Lung (tissue), 17 donors: ENCODE measurements at places on chromosomes 13 and 19.

DNA sequence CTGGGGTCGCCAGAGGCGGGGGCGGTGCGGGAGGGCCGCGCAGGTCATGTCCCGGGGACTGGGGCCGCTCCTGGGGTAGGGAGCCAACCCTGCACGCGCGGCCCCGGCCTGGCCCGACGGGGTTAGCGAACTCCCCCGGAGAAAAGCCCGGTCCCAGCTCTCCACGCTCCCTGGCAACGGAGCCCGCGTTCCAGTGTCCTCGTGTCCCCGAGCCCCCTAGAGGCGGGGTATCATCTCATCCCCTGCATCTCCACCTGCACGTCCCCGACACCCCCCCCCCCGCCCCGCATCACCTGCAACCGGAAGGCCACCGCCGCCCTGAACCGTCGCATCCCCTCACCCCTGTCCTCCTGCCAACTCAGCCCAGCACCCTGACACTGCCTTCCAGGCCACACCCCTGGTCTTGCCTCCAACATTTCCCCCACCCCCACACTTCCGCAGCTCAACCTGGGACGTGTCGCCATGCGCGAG lies 2.7 kb downstream of the WDR88 start:
- DNase-seq: no peak

- DNase-seq: peak; percentile 14
Measured at GRCh38 chr13:101988140-101988539, 413.7 kb downstream of the FGF14 start.

GRCh38 chr13:90696656-90697055 lies 650.8 kb upstream of the MIR17HG start:
- DNase-seq: no peak

GRCh38 chr19:36572593-36573019 lies 486 bp downstream of the ZNF529 start:
- no peak for DNase-seq

DNA sequence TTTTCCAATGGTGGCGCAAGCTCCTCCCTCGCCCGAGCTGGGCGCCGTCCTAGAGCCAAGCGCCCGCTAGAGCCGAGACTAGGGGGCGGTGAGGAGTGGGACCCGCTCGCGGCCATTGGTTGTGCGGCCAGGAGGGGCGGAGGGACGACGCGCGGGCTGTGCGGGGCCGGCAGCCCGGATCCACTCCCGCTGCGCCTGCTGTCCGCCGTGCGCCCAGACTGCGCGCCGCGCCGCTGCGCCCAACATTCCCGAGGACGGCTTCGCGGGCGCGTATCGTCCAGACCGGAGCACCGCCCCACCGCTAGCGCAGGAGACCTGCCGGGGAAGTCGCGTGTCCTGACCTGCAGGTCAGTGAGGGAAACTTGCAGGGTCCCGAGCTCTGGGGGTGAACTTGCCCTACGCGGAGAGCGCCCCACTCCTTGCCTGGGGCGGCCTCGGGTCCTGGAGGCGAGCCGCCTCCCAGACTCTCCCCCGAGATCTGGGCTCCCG lies at the start of gene SERTM1:
TSS of gene SERTM1 (plus strand) at position 183 of the 489 bp plus-strand sequence. CDS start 21,059 bp downstream, outside the sequence.
- DNase-seq: peak; percentile 72

DNA sequence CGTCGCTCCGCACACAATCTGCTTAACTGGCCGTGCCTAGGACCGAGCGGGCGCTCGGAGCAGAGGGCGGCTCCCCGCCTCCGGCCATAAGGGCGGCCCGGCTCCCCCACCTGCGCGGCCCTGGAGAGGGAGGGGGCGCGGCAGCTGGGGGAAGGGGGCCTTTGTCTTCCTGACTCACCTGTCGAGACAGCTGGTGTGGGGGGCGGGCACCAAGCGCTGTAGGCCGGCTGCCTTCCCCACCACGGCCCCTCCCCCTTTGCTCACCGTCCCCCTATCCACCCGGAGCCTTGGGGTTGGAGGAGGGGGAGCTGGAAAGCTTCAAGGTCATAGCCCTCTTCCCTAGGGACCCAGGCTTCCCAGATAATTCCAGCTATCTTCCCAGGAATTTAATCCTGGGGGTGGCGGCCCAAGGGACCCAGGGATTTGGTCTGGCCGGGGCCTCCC lies 1.2 kb downstream of the VASP start:
- no peak for DNase-seq

DNA sequence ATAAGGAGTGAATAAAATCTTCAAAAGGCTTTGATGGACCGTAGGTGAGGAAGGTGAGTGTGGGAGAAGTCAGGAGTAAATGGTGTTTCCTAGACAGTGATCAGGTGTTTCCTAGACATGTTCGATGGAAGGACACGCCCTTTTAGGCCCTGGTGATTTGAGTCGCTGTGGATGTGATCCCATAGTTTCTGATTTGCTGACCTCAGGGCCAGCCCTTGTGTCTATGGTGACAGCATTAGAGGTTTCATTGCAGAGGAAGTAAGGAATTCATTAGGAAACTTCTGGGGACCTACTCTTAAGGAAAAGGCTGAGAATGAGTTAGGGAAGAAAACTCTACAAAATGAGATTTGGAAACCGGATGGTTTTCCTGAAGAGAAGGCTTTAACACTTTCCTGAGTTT lies 31.5 kb upstream of the RNF113B start:
- DNase-seq: no peak

GRCh38 chr13:78709028-78709427 lies 50.1 kb upstream of the OBI1 start:
- no peak for DNase-seq

- DNase-seq: peak; percentile 45
Measured at GRCh38 chr13:48571126-48571913, 38.4 kb upstream of the RCBTB2 start.

DNA sequence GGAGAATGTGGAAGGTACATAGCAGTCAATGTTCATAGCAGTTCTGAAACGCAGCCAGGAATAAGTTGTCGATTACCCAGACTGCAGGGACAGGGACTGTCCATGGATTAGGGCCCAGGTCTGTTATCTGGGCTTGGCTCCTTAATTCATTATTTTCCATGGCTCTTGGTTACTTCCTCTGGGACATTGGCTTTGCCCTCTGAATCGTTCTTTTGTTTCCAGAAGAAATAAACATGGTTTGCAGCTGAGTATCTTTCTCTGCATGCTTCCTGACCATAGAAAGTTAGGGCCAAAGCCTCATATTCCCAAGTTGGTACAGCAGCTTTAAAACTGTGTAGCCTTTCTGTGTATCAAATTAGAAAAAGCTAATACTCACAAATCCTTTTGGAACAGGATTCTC lies 121.7 kb upstream of the MAB21L1 start:
- no peak for DNase-seq

DNA sequence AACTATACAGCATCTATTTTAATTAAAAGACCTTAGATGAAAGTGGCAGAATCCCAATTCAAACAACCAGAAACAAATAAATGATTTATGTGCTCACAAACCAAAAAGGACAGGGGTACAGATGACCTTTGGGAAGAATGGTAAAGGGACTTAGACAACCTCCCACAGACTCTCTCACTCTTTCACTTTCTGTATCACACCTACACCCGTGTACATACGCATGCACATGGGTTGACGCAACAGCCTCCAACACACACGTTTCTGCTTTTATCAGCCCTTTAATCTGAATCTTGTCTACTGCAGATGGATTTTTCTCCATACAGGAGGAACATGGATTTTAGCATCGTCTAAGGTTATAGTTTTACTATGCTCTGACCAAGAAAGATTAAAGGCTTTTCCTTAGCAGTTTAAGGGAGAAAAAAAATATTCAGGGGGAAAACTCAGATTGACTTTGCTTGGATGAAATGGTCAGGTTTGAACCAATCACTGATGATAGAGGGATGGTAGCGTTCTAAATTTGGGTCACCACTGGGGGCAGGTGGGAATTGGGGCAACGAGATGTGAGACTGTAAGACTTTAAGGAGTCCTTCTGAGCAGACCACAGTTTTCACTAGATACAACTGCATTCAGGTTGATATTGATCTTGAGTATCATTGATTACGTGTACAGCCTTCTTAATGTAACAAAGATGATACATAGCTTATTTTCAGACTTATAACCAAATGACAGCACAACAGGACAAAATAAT lies 166.1 kb downstream of the ITGBL1 start:
- DNase-seq: no peak

DNA sequence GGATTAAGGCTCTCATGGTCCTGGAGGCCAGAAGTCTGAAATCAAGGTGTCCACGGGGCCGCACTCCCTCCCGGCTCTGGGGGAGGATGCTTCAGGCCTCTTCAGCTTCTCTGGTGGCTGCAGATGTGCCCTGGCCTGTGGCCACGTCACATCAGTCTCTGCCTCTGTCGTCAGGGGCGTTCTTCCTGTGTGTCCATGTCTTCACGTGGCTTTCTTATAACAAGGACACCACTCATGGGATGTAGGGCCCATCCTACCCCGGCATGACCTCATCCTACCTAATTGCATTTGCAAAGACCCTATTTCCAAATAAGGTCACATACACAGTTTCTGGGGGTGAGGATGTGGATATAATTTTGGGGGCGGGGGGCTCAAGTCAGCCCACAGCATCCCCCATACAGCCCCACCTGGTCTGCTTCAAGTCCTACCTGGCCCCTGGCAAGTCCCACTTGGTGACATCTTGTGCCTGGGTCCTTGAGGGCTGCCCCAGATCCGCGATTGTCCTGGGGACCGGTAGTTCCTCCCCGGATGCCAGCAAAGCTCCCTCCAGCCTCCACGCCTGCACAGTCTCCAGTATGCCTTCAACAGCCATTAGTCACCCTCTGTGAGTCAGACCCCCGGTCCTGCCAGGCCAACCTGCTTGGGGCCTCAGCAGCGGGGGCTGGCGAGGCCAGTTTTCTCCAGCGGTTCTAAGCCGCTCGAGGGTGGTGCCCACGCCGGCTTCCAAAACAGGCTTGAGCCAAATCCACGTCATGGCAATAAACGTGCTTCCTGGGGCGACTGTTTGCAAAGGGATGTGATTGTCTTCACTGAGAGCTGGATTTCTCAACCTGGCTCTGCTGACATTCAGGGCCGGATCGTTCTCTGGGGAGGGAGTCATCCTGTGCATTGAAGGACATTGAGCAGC lies 32.2 kb downstream of the MYO9B start:
- DNase-seq: no peak

- no peak for DNase-seq
Measured at GRCh38 chr13:34748596-34748995, 193.5 kb upstream of the NBEA start.

DNA sequence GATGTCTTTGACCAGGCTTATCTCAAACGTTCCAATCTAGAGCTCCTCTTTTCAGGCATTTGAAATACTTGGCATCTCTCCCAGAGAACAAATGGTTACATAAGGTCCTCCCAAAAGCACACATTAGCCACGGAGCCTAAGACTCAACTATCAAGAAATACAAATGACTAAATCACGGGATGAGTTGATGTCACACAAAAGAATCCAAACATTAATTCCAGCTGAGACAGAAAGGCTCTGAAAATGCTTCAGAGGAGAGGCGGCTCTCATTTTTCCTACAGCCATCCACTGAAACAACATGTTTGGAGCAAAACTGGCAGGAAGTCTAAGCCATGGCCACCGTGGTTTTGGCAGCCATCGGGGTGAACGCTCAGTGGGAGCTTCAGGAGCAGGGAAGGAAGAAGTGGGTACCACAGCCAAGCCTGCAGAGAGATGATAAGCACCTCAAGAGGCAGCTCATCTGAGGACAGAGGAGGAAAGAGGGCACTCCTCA lies 122.5 kb downstream of the STK24 start:
- DNase-seq: peak; percentile 85

DNA sequence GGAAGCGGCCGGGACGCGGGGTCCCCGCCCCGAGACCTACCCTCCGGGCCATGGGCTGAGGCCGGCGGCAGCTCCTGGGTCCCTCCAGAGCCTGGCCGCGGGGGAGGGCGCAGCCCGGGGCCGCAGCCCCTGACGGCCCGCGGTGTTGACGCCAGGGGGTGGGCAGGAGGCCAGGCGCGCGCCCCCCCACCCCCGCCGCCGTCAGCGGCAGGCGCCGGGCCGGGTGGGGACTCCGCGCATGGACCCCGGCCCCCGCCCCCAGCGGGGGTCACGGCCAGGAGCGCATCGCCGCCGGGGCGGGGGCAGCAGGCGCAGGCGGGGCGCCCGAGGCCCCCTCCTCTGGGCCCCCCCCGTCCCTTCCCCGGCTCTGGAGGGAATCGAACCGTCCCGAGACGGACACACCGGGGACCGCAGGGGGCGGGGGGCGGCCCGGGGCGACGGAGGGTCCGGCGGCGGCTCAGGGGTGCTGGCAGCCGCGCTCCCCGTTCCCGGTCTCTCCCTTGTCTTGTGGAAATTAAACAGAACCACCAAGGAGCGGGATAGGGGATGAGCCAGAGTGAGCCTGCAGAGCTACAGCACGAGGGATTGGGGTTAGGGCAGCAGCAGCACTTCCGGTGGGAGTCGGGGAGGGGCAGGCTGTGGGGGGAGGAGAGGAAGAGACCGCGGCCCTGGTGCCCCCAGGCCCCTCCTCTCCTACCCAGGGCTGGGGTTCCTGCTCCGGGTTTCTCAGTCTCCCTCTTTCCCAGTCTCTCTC lies at the start of gene MEIS3:
TSS of gene MEIS3 (minus strand) at position 498 of the 754 bp plus-strand sequence. CDS start at position 52, 446 bp downstream.
- peak; percentile 23 for DNase-seq

GRCh38 chr13:97512732-97513131 lies 78.8 kb downstream of the RAP2A start:
- no peak for DNase-seq

DNA sequence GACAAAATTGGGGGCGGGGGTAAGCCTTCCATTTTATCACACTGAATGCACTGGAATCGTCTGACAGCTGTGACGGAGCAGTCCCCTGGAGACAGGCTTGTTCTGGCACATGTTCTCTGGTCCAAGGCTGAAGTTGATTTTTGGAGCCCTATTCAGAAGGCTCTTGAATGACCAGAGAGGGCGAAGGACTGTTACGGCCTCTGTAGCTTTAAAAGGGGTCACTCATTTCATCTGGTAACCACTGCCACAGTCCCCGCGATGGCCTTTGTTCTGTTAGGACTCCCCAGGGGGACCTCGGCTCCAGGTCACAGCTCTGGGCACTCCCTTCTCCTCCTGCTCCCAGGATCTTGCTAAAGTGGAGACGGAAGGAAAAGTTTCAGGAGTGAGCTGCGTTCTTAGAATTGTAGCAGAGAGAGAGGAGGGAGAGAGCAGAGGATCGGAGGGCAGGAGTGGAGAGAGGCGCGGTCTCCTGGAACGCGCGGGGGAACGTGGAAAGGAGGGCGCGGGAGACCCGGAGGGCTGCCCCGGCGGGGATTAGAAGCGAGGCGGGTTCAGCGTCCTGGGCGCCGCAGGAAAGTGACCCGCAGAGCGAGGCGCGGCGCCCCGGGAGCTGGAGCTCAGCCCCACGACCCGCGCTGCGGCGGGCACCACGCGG lies 134.3 kb upstream of the MYO16 start:
- peak; percentile 16 for DNase-seq

DNA sequence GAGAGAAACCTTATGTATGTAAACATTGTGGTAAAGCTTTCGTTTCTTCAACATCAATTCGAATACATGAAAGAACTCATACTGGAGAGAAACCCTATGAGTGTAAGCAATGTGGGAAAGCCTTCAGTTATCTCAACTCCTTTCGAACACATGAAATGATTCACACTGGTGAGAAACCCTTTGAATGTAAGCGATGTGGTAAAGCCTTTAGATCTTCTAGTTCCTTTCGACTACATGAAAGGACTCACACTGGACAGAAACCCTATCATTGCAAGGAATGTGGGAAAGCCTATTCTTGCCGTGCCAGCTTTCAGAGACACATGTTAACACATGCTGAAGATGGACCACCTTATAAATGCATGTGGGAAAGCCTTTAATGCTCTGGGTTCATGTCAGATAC lies 24.7 kb downstream of the ZNF136 start:
- no peak for DNase-seq
